HuH-7.5 (cell line): ENCODE measurements at places on chromosomes 16 and 17.

GRCh38 chr17:81419886-81420768, 24.9 kb downstream of the BAHCC1 start:
- no peak for DNase-seq

DNA sequence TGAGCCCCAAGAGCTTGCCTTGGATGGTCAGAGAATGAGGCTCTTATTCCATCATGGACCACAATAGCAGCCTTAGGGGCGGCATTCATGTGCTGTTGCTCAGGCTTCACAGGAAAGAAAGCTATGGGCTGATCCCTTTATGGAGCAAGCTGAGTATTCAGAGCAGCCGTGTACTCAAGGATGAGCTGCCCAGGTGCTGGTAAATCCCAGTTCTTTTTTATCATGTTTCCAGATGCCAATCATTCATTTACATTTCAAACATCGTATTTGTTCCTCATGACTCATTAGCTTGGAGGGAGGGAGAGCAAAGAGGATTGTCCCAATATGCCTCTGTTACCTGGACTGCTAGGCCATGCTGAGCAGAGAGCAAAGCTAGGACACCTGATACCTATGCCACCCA, 475.7 kb downstream of the SHISA9 start:
- no peak for DNase-seq

DNA sequence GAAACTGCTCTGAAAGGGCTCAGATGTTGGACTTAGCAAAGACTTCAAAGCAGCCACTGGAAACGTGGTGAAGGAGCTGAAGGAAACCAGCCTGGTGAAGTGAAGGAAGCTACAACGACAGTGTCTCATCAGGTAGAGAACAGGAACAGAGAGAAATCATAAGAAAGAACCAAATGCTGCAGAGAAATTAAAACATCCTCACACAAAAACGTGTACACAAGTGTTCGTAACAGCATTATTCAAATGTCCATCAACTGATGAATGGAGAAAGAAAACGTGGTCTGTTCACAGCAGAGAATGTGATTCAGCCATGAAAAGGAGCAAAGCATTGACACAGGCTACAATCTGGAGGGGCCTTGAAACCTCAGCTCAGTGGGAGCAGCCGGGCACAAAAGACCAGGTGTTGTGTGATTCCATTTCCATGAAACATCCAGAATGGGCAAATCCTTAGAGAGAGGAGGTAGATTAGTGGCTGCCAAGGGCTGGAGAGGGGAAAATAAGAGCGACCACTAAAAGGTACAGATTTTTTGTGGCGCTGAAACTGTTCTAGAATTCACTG, 26.9 kb downstream of the IFT140 start:
- no peak for DNase-seq

GRCh38 chr17:66775271-66775670, 59.6 kb upstream of the CACNG5 start:
- no peak for DNase-seq

DNA sequence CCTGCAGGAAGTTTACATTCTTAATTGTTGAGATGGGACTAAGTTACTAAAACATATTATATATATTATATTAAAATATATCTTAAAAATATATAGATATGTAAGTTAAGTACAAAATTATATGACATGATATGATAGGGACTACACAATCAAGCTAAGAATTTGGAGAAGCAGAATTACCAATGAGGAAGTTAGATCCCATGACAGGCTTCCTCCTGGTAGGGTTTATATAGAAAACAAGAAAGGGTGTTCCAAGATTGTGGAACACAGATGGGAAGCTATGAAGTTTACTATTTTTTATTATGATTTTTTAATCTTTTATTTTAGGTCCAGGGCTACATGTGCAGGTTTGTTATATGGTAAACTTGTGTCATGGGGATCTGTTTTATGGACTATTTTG, 260.8 kb upstream of the ZFHX3 start:
- no peak for DNase-seq

GRCh38 chr17:81460856-81461460, 51.6 kb downstream of the ACTG1 start:
- DNase-seq: no peak

DNA sequence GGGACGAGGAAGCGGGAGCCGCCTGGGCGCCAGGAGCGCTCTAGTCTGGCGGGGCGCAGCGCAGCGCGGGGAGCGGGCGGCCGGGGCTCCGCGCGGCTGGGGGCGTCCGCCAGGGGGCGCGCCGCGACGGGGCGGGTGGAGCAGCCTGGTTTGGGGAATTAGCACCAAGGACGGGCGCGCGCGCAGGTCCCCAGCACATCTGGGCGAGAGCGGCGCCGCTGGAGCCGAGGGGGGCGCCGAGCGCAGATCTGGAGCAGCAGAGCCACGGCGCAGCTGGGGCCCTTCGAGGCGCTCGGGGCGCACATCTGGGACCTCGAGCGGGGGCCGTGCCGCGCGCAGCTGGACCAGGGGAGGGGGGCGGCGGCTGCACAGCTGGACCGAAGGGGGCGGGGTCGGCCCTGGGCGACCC, at the start of gene NXPH3:
NXPH3 (plus strand) TSS at position 193 of the 409 bp plus-strand sequence. CDS start 349 bp downstream, outside the sequence.
- DNase-seq: peak; percentile 85

DNA sequence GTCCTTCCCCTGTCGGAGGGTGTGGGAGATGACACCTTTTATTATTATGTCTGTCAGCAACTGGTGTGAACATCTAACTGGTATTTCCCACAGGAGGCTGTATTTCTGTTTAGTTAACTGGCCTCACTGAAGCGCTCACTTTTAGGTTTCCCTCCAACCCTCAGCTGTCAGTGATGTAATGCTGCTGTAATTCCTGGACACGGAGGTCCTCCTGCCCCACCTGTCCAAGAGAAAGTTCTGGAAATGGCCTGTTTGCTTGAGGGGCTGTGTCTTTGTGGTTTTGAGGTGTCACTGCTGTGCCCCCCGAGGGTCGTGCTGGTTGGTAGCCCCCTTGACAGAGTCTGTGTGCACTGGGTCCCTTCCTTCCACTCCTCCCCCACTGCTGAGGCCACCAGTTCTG, 11.5 kb downstream of the KCNJ12 start:
- DNase-seq: no peak

DNA sequence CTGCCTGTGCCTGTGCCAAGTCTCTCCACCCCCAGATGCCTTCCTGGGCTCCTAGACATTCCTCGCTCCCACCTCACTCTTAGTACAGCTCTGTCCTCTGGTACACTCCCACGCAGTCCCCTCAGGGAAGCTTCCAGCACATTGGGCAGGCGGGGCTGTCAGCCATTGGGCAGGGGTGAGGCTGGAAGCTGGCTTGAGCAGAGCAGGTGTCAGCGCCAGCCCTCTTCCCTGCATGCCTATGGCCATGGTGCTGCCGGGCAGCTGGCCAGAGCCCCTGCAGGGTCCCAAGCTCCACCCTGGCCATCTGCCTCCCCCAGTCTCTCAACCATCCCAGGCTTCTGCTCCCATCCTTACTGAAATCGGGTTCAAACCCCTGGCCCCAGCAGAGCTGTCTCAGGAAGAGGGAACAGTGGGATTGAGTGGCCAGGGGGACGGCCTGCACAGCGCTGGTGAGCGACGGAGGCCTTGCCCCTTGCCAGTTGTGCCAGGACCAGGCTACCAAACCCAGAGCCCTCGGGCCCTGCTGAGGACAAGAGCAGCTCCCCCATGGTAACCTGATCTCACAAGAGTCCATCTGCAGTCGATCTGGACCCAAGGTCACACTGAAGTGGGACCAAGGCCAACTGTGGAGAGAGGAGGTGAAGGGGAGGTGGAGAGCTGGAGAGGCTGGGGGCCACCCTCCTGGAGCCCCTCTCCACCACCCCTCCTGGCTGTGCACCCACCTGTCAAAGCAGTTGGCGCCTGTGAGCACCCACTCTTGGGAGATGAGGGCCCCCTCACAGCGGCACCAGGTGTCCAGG, 2.4 kb upstream of the B9D1 start:
- DNase-seq: no peak
